NCI-H1092 treated with DMSO at 0.1 percent for 48 hours (cell line): ENCODE measurements at places on chromosomes 1 and 21.

DNA sequence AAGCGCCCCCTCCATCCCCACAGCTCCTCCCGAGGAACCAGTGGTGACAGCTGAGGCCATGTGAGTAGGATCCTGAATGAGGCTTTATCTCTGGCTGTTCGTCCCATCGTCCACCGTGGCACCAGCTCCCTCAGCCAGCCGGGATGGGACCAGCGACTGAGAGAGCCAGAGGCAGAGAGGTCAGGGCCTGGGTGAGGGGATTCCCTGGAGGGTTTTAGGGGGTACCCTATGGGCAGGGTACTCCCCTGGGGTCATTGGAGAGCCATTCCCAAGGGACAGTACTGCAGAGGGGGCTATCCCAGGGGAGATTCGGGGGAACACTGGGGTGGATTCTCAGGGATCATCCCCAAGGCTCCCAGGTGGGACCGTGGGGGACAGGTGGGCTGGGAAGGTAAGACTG, 2.4 kb downstream of the TMEM125 start:
- DNase-seq: no peak

DNA sequence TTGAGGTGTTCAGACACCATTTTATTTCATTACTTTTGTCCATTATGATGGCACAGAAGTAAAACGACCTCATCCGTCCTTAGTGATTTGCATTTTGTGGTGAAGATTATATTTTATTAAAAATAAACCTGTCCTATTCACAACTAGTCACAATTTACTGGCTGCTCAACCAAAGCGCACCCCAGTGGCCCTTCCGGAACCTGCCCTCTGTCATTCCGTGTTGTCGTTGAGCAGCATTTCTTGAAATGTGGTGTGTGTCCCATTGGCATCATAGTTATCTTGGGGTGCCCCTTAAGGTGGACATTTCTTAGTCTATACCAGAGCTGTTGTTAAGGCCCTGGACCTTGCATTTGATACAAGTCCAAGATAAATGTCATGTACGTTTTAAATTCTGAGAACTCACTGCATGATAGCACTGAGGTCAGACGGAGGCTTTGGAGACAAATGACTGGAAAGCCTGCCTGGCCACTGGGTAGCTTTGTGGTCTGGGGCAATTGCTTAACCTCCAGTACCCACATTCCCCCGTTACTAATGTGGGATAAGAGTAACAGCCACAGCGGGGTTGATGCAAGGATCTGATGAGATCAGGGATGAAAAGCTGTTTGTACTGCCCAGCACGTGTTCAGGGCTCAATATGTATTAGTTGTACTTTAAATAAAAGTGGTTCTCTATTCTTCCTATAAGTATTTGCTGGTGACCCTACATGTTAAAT, 36.2 kb downstream of the BACH1 start:
- no peak for DNase-seq

DNA sequence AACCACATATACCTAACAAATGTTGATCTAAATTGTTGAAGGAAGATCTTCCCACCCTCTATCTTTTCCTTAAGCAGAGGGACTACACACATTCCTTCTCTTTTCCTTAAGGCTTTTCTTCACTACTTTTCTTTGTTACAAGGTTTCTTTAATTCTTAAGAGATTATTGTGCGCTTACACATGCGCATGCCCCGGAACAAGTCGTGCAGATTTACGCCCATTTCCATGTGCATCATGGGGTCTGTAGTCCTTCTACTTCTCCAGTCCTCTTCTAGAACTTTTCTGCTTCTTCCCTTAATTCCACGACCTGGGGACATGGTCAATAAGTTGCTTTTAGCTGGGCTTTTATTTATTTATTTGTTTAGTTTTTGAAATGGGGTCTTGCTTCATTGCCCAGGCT, 1.7 kb upstream of the CHRNB2 start:
- DNase-seq: no peak

DNA sequence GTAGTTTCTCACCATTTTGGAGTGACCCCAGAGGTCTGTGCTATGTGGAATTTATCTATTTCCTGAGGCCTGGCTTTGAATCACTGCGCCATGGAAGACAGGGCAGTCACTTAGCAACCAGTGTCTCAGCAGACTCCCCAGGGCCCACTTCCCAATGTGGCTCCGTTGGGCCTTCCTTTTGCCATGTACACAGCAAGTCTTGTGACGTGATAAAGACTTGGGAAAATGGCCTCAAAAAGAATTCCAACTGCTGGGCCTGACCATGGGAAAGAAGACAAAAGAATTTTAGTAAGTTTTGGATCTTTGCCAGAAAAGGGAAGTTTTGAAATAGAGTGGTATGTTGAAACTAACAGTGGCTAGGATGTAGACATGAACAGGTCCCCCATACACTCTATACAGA, 36.2 kb downstream of the TLR5 start:
- peak; percentile 7 for DNase-seq

DNA sequence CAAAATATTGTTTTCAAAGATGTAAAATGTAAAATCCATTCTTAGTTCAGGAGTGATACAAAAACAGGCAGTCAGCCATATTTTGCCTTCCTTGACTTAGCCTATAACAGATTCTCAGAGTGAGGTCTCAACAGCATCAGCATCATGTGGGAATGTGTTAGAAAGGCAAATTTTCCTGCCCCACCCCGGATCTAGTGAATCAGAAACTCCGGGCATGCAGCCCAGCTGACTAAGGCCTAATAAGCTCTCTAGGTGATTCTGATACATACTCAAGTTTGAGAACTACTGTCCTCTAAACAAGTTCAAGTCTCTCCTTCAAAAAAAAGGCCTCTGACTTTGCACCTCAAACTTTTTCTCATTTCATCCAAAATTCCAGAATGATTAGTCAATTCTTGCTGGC, 46.9 kb upstream of the PRRC2C start:
- no peak for DNase-seq

GRCh38 chr1:116246174-116246573, 126.9 kb upstream of the ATP1A1 start:
- no peak for DNase-seq

DNA sequence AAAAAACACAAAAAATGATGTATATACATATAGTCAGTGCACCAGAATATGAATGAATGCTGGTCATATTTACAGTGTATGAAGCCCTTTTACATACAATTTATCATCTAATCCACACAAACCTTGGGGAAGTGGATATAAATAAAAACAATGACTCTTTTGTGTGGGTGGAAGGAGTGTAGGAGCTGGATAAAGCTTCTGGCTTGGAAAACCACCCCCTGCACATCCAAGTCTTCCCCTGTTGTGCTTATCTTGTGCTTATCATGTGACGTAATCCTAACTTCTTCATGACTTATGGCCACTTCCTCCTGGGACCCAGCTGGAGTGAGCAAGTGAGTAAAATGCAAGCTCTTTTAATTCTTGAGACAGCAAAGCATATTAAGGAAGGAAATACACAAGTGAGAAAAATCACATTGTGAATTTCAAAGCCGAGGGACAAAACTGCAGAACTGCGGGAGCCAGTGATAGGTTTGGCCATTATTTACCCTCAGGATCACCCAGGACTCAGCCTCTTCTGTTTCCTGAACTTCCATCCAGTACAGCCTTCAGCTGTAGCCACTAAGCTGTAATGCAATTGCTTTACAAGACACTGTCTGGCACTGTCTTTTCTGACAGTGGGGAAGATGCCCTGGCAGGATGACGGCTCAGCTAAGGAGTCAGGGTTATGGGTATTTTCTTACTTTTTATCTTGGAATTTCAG, 104.0 kb upstream of the PPM1J start:
- DNase-seq: no peak

DNA sequence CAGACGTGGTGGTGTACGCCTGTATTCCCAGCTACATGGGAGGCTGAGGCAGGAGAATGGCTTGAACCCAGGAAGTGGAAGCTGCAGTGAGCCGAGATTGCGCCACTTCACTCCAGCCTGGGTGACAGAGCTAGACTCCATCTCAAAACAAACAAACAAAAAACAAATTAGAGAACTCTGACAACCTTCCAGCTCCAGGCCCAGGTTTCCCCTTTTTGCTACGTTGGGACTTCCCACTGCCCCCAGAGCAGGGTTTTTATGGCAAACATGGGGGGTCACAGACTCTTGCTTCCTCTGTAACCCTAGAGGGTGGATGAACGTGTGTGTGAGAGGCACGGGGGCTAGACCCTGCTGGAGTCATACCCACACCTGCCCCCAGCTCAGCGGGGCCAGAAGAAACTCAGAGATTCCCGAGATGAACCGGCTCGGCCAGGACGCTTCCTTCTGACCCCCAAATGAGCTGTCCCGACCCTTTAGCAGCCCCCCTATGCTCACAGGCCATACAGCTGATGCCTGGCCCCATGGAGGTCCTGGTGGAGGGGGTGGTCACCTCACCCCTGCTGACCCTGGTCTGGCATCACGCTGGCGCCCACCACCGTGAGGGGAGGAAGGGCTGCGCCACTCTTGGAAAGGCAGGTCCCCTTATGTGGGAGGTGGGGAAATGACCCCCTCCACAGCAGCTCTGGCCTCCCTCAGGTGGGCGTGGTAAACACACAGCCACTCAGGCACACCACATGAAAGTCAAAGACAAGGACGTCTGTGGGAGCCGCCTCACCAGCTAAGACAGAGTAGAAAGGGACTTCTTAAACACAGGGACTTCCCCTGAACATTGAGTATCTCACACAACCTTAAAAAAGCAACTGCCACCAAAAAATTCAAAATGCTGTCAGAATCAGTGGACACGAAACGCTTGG, 7.1 kb downstream of the GPR157 start:
- no peak for DNase-seq

DNA sequence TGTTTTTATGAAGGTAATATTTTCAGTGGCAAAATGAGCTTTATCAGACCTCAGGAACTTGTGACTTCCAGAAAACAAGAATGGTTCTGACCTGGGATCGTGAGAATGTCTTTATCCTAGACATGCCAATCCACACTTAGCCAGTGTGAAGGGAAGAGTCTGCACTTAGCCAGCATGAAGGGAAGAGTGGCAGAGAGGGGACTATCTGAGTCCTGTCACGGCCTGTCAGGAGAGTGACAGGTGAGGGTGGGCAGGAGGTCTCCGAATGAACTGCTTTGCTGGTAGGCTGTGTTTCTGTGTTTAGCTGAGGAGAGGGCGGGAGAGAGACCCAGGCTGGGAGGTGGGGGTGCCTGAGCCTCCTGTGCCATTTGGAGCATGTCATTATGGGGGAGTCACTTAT, 173.1 kb downstream of the KIF26B start:
- DNase-seq: no peak

- no peak for DNase-seq
Measured at GRCh38 chr1:48841461-48841860, 64.8 kb upstream of the BEND5 start.

DNA sequence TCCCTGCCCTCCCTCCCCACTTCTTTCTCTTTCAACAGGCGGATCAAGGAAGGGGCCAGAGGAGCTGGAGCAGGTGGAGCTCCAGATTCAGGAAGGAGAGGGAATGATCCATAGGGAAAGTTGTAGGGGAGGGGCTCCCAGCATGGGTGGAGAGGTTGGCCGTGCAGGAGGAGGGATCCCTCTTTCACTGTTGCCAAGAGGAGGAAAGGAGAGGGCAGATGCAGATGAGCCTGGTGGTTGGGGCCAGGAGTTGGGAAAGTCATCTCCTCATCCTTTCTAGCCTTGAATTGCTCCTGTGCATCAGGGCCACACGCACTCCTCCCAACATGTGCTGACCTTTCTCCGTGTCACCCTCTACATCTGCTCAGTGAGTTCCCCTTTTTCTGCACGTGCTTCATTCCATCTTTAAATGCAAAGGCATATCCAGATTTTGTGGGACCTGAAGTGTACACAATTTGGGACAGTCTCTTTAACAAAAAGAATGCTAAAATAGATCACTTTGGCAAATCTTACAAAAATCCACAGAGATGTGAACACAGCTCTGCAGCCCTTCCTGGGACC, 32.4 kb downstream of the ZBTB18 start:
- DNase-seq: no peak

DNA sequence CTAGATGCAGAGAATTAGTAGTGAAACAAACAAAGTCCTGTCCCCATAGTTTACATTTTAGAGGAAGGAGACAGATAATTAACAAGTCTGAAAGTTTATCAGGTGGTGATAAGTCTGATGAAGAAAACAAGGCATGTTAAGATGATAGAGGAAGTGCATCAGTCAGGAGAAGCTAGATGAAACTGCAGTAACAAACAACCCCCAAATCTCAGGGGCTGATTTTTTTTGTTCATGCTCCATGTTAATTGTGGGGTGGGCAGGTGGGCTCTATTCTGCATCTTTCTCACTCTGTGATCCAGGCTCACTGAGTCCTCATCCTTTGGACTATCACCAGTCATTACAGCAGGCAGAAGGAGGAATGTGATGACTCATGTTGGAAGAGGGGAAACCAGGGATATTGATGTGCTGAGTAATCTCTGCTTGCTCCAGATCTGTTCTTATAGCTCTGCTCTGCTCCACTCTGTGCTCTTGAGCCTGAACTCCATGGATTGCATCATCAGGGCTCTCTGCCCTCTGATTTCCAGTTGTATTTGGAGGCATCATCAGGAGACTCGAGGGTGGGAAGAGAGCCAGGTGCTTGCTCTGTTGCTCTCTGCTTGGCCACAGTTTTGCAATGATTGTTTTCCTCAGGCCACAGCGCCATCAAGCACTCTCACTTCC, 166.9 kb downstream of the IER5 start:
- no peak for DNase-seq

DNA sequence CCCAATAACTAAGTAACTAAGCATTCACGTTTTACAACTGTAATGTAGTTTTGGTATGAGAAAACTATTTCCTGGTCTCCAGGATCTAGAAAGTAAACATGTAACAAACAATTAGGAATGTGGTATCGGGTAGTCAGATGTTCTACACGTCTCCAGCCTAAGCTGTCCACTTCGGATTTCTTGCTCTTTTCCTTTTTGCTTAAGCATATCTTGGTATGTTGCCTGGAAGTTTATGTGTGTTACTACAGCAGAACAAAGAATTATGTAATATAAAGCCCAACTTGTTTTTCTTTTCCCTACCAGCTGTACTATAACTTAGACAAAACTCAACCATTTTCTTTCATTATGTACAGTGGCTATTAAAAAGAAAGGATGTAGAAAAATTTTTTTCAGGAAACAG, 20.4 kb upstream of the WARS2 start:
- DNase-seq: no peak

DNA sequence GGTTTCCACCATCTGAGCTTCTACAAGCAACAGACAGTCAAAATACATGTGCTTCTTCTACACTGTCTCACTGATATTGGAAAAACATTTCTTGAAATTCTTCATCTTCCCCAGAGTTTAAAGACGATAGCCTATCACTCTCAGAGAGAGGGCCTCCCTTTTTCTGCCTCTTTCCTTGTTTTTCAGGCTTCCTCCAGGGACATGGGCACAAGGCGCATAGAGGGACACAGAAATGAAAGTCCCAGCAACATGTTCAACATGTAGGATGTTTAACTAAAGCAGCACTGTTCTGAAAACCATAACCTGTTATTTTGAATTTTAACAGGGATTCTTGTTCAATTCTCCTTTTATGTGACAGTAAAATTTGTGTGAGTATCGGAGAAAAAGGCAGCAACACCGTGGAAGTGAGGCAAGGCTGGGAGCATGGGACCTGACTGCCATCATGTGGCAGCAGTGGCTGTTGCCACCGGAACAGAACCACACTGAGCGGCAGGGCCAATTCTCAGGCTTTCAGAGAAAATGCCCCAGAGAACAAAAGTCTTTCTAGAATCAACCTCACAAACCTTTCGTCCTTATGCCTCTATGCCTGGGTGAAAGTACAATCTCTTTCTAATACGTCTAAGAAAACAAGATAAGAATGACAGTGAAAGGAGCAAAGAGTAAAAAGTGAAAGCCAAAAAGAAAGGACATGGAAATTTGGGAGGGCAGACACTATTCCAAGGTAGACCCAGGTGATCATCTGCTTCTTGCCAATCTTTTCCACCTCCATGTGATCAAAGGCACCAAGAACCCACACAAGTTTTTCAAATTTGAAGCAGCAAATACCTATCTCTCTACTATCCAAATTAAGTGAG, 54.5 kb downstream of the PCNX2 start:
- peak; percentile 57 for DNase-seq
